ENCODE measurements at places on chromosomes 3 and 15.

- no peak for DNase-seq
Observed at GRCh38 chr3:100503448-100503847, 11.0 kb downstream of the TMEM45A start.

DNA sequence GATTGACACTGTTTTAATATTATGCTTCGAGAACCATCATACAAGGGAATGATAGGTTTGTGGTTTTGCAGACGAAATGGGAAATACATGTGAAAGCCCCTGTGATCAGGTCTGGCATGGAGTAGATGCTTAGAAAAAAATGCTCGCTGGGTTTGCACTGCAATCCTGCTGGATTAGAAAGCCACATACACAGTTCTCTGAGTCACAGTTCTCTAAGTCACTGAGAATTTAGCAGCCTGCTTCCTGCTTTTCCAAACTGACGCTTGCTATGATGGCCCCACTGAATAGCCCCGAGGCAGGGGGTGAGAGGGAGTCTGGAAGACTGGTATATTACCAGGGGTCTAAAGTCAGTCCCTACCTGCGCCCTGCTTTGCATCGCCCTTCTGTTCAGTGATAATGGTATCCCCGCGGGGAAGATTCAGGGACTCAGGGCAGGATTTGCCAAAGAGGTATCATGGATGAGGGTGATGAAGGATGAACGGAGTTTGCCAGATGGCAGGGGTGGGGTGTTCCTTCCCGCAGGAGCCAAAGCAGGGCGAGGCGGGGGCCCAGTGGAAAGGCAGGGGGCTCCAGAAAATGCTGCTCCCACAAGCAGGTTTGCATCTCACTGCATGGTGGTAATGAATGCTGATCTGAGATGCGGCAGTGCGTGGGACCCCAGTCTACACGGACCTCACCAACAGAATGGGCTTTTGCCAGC lies 82.3 kb downstream of the IQSEC1 start:
- no peak for DNase-seq

DNA sequence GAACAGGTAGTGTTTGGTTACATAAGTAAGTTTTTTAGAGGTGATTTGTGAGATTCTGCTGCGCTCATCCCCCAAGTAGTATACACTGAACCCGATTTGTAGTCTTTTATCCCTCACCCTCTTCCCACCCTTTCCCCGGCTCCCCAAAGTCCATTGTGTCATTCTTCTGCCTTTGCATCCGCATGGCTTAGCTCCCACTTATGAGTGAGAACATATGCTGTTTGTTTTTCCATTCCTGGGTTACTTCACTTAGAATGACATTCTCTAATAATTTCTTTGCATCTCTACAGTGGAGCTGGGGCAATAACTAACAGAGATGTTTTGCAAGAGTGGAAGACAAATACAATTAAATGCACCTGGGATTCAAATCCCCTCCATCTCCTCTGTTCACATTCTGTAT lies 93.2 kb downstream of the TP63 start:
- DNase-seq: peak; percentile 55

- no peak for DNase-seq
Observed at GRCh38 chr3:25453619-25454004, 25.5 kb downstream of the RARB start.

- no peak for DNase-seq
Observed at GRCh38 chr15:40183636-40184463, 23.0 kb downstream of the BUB1B start.

GRCh38 chr15:92958105-92958504 lies 58.0 kb downstream of the CHD2 start:
- no peak for DNase-seq

- no peak for DNase-seq
Observed at GRCh38 chr3:107514453-107514852, 8.3 kb upstream of the BBX start.

DNA sequence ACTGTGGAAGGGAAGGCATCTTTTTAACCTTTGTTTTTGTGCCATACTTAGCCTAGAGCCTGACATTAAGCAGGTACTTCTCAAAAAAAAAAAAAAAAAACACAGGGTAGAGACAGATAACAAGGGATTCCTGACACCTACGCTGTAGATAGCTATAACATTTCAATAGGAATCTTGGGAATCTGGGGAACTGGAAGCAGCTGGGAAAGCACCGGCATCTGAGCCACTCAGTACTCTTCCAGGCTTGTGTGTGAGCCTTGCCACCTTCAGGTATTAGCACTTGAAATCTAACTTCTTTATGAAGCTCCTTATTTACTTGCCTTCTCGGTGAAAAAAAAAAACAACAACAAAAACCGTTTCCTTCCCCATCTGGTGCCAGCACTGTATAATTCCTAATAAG lies 46.8 kb downstream of the PIK3CA start:
- DNase-seq: no peak

DNA sequence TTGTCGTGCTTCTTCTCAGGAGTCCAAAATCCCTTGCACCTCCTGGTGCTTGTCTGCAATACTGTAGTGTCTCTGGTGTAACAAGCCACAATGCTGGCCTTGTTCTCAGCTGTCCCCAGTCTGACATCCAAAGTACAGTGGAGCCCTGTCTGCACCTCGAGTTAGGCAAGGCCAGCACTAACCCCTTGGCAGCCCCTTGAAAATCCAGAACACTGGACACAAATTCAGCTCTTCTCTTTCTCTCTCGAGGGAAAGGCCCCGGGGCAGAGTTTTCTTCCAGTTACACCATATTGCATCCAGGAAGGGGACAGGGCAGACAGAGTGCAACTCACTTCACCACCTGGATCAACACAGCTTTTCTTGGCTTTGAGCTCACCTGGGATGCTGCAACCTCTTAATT lies 91.3 kb upstream of the ATP10A start:
- no peak for DNase-seq

DNA sequence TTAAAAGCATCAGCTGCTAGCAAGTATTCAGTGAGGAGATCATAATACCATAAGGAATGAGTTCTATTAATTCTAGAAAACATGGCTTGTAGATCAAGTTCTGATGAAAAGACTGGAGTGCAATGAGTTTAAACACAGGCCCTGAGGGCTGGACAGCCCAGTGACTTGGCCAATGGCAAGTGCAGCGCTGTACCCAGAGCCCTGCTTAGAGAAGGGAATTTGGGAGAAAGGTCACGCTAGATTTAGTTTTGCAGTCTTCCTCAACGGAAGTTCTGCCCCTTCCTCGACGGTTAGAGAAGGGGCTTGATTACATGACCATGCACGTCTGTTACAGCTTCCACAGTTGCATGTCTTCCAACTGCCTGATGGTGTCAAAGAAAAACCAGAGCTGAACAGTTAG lies 4.0 kb downstream of the TMEM212 start:
- no peak for DNase-seq

DNA sequence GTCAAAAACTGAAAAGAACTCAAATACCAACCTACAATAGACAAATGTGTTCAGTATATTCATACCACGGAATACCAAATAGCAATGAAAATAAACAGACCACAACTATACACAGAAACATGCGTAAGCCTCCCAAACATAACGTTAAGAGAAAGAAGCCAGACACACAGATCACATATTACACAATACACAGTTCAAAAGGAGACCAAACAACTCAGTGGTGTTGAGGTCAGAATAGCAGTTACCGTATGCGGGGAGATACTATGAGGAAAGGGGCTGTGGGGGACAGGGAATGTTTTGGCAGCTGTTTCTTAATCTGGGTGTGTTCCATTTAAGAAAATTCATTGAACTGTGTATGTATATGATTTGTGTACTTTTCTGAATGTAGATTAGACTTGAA lies 6.6 kb downstream of the OSBPL10 start:
- DNase-seq: no peak

- DNase-seq: no peak
Observed at GRCh38 chr15:70049701-70050301, 47.9 kb downstream of the TLE3 start.

GRCh38 chr3:107211608-107212007 lies 165.6 kb upstream of the CCDC54 start:
- DNase-seq: no peak

- no peak for DNase-seq
Observed at GRCh38 chr3:98004721-98005120, 30.4 kb downstream of the GABRR3 start.

GRCh38 chr3:189572249-189572648 lies 58.9 kb upstream of the TP63 start:
- DNase-seq: no peak

DNA sequence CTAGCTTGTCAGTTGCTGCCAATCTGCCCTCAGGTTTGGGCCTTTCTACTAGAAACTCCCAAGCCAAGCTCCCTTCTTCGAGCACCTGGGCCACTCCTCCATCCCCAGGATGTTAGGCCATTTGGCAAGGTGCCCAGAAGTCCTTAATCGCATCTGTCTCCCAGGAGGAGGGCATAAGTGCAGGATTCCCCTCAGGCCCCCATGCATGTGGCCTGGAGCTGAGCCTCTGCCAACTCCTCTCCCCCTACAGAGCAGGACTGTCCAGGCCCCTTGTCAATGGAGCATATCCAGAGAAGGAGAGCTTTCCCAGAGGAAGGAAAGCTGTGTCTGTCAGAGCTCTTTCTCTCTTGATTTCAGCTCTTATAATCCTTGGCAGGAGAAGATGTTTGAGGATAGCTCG lies 182.6 kb upstream of the ROPN1 start:
- peak; percentile 79 for DNase-seq

DNA sequence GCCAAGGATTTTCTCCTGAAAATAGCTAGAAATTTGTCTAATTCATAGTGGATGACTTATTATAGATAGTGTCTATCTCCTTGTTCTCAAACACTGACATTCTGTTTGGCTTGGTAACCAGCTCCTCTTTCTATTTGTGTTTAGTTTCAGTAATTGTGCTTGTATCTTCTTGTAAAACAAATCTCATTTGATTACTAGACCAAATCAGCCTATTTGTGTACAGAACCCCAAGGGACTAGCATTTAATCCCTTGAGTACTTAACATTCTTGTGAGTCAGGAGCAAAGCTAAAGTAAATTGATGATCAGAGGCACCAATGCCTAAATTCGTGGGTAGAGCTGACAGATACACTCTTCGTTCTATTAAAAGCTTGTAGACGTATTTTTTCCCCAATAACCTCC lies 306.5 kb upstream of the SLITRK3 start:
- peak; percentile 54 for DNase-seq

DNA sequence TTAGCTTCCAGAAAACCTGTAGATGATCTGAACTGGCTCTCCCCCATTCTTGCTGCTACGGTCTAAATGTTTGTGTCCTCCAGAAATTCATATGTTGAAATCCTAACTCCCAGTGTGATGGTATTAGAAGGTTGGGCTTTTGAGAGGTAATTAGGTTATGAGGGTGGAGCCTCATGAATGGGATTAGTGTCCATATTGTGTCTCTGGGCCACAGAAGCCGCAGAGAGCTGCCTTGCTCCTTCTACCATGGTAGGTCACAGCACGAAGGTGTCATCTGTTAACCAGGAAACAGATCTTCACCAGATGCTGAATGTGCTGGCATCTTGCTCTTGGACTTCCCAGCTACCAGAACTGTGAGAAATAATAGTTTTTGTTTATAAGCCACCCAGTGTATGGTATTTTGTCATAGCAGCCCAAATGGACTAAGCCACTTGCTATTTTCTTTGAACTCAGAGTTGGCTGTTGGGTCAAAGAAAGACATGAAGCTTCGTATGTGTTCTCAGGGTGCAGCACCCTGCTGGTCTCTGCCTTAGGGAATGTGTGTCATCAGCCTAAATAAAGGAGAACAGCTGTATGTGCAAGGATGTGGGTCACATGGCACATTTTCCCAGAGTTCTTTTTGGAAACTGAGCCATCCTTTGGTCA lies 317.5 kb upstream of the SLCO3A1 start:
- DNase-seq: no peak

GRCh38 chr3:4681301-4681700 lies 188.2 kb downstream of the ITPR1 start:
- DNase-seq: no peak

GRCh38 chr3:58755150-58755549 lies 88.6 kb upstream of the FAM3D start:
- no peak for DNase-seq

GRCh38 chr3:187945374-187945773 lies 200.1 kb upstream of the BCL6 start:
- DNase-seq: no peak

DNA sequence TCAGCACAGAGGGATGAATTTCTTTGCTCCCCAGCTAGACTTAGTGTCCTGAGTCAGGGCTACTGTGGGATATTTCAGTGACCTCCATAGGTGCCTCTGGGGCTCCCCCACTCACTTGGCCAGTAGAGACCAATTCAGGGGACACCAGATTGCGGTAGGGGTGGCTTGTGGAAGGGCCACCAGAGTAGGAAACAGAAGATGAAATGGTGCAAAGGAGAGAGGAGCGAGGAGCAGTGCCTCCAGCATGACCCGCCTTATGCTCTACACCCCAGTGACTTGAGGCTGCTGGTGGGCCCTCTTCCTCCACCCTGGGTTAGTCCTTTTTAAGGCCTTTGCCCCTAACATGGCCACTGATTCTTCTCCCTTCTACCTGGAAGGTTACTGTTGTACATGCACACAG lies 2.5 kb downstream of the AEN start:
- DNase-seq: no peak

- DNase-seq: no peak
Observed at GRCh38 chr15:56105855-56106254, 112.4 kb upstream of the NEDD4 start.

- no peak for DNase-seq
Observed at GRCh38 chr3:160312014-160312624, 86.9 kb downstream of the C3orf80 start.

GRCh38 chr3:24678021-24678420 lies 183.4 kb upstream of the THRB start:
- DNase-seq: no peak

DNA sequence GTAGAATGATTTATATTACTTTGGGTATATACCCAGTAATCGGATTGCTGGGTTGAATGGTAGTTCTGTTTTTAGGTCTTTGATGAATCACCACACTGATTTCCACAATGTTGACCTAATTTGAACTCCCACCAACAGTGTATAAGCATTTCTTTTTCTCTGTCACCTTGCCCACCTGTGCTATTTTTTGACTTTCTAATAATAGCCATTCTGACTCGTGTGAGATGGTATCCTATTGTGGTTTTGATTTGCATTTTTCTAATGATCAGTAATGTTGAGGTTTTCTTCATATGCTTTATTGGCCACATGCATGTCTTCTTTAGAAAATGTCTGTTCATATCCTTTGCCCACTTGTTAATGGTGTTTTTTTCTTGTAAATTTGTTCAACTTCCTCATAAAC lies 340.8 kb downstream of the PLOD2 start:
- DNase-seq: no peak

GRCh38 chr15:57111002-57111401 lies 192.6 kb downstream of the TCF12 start:
- no peak for DNase-seq

- DNase-seq: no peak
Observed at GRCh38 chr15:49831206-49831965, 210.5 kb downstream of the DTWD1 start.

DNA sequence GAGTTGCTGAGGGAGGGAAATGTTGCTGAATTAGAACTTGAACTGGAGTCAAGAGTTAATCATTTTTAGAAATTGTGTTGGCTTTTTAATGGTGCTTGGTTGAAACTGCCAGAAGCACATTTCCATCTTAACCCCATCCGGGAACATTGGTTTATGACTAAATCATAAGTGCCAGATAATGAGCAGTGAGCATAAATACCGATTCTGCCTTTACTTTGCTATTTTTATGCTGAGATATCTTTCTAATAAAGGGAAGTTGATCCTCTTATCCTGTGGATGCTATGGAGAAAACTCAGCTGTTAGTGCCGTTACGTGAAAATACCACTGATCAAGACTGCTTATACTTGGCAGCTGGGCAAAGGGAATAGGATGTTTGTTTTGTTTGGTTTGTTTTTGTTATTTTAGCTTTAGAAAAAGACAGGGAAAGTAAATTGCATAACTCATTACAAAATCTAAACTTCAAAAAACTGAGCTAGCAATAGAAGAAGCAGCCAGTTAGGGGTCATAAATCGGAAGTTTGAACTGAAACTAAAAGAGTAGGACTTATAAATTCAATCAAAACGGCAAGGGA lies 813.1 kb downstream of the NAALADL2 start:
- no peak for DNase-seq

All from NCI-H1436 (cell line).